Hindlimb muscle (tissue), 1 donor: ENCODE measurements at places on chromosomes 12 and 14. TPM values are rescaled to one million over a fixed set of nuclear protein-coding genes. Genes with fewer than 3 reads are reported as not detected.

Gene CISTR
- not detected for polyA plus RNA-seq

Gene PTPRQ
- polyA plus RNA-seq, result 1.5 TPM

Gene FOXA1
- 0.27 TPM for polyA plus RNA-seq

DNA sequence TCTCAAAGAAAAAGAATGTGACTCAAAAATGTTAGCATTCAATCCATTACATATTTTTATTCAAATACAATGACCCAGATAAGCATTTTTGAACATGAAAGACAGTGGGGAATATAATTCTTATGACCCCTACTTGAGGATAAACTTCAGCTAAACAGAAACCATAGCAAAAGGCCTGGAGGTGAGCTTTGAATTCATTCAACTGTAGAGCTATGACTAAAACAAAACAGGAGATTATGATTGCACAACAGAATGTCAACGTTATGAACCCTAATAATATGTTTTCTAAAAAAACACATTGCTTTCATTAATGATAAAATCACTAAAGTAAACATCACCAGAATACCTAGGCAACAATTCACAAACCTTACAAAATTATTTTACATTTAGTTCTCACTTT is 27.8 kb downstream of the EFCAB11 start:
- no peak for DNase-seq

DNA sequence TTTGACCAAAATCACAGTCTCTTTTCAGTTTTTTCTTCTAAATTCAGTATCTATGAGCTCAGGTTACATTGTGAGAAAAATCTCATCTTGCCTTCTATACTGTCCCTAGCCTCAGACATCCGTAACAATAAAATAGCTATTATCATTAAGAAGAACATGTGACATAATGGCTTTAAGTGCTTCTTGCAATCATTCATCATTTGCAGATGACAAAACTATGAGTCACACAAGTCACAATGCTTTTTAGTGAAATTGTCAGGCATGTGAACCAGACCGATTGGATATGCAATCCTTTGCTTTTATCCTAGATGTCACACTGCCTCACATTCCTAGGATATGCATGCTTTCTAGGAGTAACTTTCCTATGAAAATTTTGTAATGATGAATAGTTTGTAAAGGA is 313.1 kb downstream of the SLC6A15 start:
- DNase-seq, result no peak

GRCh38 chr14:100802766-100803165 is 23.2 kb upstream of the MEG3 start:
- no peak for DNase-seq

GRCh38 chr12:123931686-123932321 is 40.8 kb downstream of the CCDC92 start:
- DNase-seq, result no peak
